Esophagus squamous epithelium (tissue), 5 donors: ENCODE measurements at places on chromosomes 6 and 20.

DNA sequence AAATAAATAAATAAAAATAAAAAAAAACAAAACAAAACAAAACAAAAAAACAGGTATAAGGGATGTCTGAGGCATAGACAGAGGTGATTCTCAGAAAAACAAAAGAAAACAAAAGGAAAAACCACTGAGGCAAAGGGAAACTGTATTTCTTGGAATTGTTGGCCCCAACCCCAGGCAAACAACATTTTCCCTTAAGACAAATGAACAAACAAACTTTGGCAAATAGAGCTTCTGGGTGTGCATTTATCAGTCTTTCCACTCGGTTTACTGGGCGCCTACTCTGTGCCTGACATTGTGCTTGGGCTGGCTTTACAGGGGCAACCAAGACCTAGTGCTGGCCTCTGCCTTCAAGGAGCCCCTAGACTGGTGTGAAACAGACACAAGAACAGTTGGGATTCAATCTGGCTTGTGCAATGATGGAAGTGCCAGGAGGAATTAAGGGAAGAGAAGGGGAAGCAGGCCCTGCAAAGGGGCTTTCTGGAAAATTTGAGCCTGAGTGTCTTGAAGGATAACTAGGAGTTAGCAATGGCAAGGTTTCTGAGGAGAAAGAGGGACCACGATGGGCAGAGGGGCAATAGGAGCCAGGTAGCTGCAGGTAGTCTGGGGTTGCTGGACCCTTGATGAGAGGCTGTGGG is 33.8 kb upstream of the IER3 start:
- no peaks in the 10 kb centered on the region for H3K27me3 ChIP-seq
- DNase-seq, result no peak
- no peak overlapping the region for H3K4me3 ChIP-seq
- H3K27ac ChIP-seq, result no peak overlapping the region

- no peaks in the 10 kb centered on the region for H3K4me1 ChIP-seq
- no peaks in the 10 kb centered on the region for H3K27me3 ChIP-seq
- DNase-seq, result no peak
- H3K36me3 ChIP-seq, result no peaks in the 10 kb centered on the region
- H3K27ac ChIP-seq, result no peak overlapping the region
- no peak overlapping the region for H3K4me3 ChIP-seq
Measured at GRCh38 chr6:44837741-44838140, 450.2 kb downstream of the CDC5L start.

DNA sequence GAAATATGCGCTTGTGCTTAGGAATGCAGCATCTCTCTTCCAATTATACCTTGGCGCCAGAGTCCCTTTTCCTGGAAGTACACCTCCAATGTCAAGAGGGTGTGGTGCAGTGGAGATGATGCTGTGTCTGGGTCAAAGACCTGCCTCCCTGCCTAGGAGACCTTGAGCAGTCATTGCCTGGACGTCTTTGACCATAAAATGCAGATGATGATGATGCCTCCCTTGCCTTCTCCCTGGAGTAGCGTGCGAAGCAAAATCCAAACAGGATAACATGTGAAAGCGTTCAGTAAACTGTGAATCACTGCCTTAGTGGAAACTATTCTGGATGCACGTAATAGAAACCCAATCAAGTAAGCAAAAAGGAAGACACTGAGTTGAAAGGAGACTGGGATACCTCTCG is 97.4 kb upstream of the ARMC2 start:
- H3K36me3 ChIP-seq, result no peaks in the 10 kb centered on the region
- H3K27me3 ChIP-seq, result no peaks in the 10 kb centered on the region
- no peak overlapping the region for H3K4me3 ChIP-seq
- no peak overlapping the region for H3K27ac ChIP-seq
- H3K4me1 ChIP-seq, result no peaks in the 10 kb centered on the region

DNA sequence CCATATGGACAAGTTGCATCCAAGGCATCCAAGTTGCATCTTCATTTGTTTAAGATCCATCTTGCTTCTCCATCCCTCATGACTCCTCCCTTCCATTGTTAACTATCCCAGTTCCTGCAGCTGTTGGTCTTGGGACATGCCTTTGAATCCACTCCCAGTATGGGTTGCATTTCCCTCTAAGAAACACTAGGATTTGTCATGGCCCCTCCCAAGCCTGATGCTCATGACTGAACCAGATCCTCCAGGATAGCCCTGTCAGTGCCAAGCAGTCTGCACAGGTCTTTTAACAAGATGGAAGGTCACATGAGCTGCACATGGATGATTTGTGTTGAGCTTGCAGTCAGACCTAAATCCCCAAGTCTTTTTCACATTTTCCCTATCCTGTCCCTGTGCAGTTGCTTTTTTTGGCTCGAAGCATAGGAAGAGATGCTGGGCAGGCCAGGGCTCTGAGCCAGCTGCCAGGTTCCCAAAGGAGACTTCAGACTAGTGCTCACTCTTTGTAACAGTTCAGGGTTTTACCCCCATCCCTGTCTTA is 4.2 kb downstream of the PPP2R5D start:
- no peak for DNase-seq
- no peak overlapping the region for H3K4me3 ChIP-seq
- no peak overlapping the region for H3K27ac ChIP-seq
- peaks cover 19% of the 10 kb centered on the region for H3K4me1 ChIP-seq

DNA sequence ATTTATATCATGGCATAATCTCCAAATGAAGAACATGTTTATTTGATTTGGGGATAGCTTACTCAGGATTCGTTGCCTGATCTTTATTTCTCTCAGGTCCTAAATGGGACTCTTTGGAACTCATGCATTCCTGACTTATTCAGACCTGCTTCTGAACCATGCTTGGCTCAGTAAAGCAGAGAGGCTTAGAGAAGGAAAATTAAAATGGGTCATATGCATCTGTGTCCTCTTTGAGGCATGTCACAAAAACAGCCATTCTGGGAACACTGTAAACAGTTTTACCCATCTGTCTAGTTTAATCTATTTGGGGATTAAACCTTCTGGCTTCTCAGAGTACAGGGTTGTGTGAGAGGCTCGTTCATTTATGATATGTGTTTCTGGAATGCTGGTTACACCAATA is 1017.3 kb downstream of the KIF16B start:
- H3K4me1 ChIP-seq, result no peaks in the 10 kb centered on the region
- no peak overlapping the region for H3K4me3 ChIP-seq
- H3K27ac ChIP-seq, result no peak overlapping the region
- no peaks in the 10 kb centered on the region for H3K36me3 ChIP-seq
- H3K27me3 ChIP-seq, result no peaks in the 10 kb centered on the region
- no peak for DNase-seq

- peaks cover 22% of the 10 kb centered on the region for H3K4me1 ChIP-seq
- H3K36me3 ChIP-seq, result no peaks in the 10 kb centered on the region
- H3K4me3 ChIP-seq, result no peak overlapping the region
- peak overlapping the region; percentile 33 for H3K27ac ChIP-seq
- DNase-seq, result no peak
Measured at GRCh38 chr6:12509060-12509459, 207.5 kb upstream of the PHACTR1 start.

DNA sequence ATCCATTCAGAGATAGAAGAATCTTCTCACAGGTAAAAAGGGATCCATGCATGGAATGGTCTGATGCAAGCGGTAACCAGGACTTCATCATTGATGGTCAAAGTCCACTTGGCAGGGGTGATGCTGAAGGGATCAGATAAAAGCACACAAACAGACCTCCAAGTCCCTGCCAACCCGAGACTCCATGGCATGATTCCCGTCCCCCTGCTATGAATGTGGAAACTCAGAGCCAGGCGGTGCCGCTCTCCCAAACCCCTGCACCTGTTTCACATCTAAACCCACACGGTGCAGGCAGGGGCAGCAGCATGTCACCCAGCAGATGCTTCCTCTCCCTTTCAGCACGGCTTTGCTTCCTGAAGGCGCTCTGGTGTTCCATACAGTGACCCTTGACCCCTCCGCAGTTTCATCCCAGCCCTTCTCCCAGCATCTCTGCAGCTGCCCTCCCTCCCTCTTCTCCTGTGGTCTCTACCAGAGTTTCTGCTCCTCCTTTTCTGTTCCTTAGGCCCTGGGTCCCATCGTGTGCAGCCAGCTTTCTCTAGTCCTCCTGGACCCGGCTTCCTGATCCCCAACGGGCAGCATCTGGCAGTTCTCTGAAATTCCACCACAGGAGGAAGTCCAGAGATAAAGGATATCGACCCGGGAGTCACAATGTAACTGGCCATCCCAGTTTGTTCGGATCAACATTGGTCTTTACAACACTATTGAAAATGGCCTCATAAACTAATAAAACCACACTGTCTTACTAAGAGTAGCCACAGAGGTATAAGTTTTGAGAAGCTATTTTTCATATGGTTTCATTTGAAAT is 235.0 kb downstream of the TTLL2 start:
- DNase-seq, result no peak
- H3K4me3 ChIP-seq, result no peak overlapping the region
- H3K4me1 ChIP-seq, result no peaks in the 10 kb centered on the region
- no peak overlapping the region for H3K27ac ChIP-seq

DNA sequence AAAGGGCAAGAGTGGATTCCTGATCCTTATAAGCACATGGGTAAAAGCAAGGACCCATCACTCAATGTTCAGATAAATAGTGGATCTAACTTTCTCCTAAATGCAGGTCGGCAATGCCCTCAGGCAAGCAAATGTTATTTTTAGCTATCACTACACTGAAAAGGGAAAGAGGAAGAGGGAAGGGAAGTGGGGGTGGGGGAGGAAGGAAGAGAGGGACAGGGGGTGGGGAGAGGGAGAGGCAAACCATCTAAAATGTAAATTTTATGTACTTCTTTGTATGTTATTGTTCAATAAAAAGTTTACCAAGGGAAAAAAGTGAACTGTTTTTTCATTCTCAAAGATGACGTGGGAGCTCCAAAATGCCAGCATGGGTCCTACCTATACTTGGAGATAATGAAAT is 44.2 kb downstream of the CHD6 start:
- no peaks in the 10 kb centered on the region for H3K36me3 ChIP-seq
- H3K4me3 ChIP-seq, result no peak overlapping the region
- H3K27me3 ChIP-seq, result no peaks in the 10 kb centered on the region
- DNase-seq, result no peak
- peaks cover 63% of the 10 kb centered on the region for H3K4me1 ChIP-seq

DNA sequence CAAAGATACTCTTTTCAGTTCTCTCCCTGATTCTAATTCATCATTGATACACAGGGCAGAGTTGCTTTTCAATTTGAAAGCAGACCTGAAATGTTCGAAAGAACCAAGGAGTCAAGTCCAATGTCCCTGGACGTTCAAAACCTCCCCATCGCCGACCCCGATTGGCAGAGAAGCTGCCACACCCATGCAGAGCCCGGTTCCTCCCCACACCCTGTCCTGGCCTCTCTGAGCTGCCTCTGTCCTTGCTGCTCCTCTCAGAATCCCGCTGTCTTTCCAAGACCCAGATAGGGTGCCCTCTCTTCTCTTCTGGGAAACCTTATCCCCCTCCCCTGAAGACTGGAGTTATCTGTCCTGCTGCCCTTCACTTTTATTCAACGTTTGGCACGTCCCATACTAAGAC is 52.3 kb upstream of the CITED2 start:
- H3K4me3 ChIP-seq, result no peak overlapping the region
- no peaks in the 10 kb centered on the region for H3K4me1 ChIP-seq
- no peaks in the 10 kb centered on the region for H3K27me3 ChIP-seq
- no peak overlapping the region for H3K27ac ChIP-seq

DNA sequence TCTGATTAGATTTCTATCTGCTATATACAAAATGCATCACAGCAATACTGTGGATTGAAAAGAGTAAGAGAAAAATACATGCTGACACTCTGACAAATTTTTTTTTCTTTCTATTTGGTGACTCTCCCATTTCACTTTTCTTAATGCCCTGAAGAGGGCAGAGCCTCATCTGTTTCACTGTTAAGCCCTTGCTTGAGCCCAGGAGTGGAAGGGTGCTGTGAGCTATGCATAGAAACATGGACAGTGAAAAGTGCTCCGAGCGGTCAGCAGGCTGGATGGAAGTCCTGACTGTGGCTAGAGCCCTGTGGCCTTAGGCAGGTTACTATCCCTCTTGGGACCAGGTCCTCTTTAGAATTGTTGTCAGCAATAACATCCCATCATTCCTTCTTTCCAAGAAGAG is 17.4 kb upstream of the CSE1L start:
- peak overlapping the region; percentile 23 for H3K27ac ChIP-seq
- no peak overlapping the region for H3K4me3 ChIP-seq
- DNase-seq, result no peak
- no peaks in the 10 kb centered on the region for H3K27me3 ChIP-seq

GRCh38 chr6:91167846-91168245 is 581.0 kb upstream of the MAP3K7 start:
- H3K36me3 ChIP-seq, result no peaks in the 10 kb centered on the region
- no peak overlapping the region for H3K27ac ChIP-seq
- H3K4me3 ChIP-seq, result no peak overlapping the region
- no peaks in the 10 kb centered on the region for H3K4me1 ChIP-seq
- DNase-seq, result no peak
- H3K27me3 ChIP-seq, result no peaks in the 10 kb centered on the region

- H3K4me1 ChIP-seq, result no peaks in the 10 kb centered on the region
- H3K27me3 ChIP-seq, result no peaks in the 10 kb centered on the region
- H3K36me3 ChIP-seq, result no peaks in the 10 kb centered on the region
- H3K4me3 ChIP-seq, result no peak overlapping the region
Measured at GRCh38 chr6:151796842-151797530, 10.5 kb upstream of the ESR1 start.

DNA sequence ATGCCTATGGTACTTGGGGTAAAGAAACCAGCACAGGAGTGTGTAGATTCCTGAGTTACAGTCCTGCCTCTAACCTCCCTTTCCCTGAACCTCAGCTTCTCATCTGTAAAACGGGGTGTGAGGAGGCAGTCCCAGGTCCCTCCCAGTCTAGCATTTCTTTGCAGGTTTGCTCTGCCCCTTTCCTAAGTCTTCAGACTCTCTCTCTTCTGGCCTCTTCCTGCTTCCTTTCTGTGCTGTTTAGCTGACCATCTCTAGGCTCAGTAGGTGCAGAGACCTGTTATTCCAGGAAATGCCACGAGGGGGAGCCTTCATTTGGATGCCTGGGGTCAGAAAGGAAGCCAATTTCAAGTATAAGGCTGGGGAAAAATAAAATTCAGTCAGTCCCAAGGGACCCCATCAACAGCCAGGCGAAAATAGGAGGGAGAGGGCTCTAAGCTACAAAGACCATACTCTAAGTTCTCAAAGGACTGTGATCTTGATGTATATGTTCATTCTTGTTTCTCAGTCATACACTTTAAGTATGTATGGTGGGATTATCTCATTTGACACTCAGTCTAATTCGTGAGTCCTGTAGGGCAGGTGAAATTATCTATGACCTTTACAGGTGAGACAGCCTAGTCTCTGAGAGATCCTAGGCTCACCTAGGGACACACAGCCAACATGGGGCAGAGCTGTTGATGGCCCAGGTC is 89.1 kb downstream of the NCR2 start:
- H3K27ac ChIP-seq, result no peak overlapping the region
- DNase-seq, result no peak
- peaks cover 12% of the 10 kb centered on the region for H3K27me3 ChIP-seq
- peaks cover 31% of the 10 kb centered on the region for H3K4me1 ChIP-seq
- no peak overlapping the region for H3K4me3 ChIP-seq

- no peaks in the 10 kb centered on the region for H3K27me3 ChIP-seq
- peaks cover 32% of the 10 kb centered on the region for H3K4me1 ChIP-seq
- no peaks in the 10 kb centered on the region for H3K36me3 ChIP-seq
- peak overlapping the region; percentile 83 for H3K27ac ChIP-seq
- H3K4me3 ChIP-seq, result no peak overlapping the region
Measured at GRCh38 chr20:62381202-62381797, 5.6 kb upstream of the RPS21 start.

GRCh38 chr20:43909720-43910119 is 4.9 kb upstream of the TOX2 start:
- H3K4me3 ChIP-seq, result no peak overlapping the region
- no peak for DNase-seq
- H3K27ac ChIP-seq, result no peak overlapping the region
- H3K4me1 ChIP-seq, result peaks cover 7% of the 10 kb centered on the region
- no peaks in the 10 kb centered on the region for H3K27me3 ChIP-seq

GRCh38 chr20:11248011-11248409 is 574.2 kb upstream of the JAG1 start:
- H3K36me3 ChIP-seq, result no peaks in the 10 kb centered on the region
- H3K4me1 ChIP-seq, result no peaks in the 10 kb centered on the region
- no peaks in the 10 kb centered on the region for H3K27me3 ChIP-seq
